ENCODE measurements at places on chromosomes 2 and 18.

DNA sequence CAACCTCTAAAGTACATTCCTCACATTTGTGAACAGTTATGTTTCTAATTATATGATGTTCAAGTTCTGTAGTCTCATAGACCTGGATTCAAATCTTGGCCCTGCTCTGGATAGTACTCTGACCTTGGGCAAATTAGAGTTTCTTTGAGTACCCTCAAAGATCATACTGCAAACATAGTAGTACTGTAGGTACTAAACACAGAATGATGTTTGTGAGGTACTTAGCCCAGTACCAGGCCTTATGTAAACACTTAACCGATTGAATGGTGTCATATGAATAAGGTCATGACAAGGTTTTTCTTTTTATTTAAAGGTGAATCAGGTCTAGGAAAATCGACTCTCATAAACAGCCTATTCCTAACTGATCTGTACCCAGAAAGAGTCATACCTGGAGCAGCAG lies 19.1 kb downstream of the SEPTIN2 start:
- DNase-seq = no peak

GRCh38 chr2:46164529-46165301 lies 132.5 kb upstream of the EPAS1 start:
- no peak for DNase-seq

- DNase-seq = no peak
Measured at GRCh38 chr2:166892397-166892796, 4.1 kb downstream of the XIRP2 start.

DNA sequence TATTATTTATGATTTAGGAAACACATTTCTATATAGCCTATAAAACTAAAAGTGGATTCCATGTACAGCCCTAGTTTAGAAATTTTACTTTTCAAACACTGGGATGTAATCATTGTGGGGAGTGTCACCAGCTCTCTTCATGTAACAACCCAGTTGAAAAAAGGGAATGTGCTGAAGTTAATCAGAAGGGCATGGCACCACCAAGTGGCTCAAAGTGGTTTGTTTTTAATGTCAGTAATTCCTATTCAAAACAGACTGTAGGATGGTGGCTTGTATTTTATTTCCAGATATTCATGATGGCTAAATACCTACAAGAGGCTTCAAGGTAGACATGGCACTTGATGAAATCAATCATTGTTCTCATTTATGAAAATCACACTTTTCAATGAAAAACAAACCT lies 58.1 kb upstream of the TMEM182 start:
- DNase-seq = no peak

- no peak for DNase-seq
Measured at GRCh38 chr2:28185891-28186290, 206.8 kb upstream of the FOSL2 start.

DNA sequence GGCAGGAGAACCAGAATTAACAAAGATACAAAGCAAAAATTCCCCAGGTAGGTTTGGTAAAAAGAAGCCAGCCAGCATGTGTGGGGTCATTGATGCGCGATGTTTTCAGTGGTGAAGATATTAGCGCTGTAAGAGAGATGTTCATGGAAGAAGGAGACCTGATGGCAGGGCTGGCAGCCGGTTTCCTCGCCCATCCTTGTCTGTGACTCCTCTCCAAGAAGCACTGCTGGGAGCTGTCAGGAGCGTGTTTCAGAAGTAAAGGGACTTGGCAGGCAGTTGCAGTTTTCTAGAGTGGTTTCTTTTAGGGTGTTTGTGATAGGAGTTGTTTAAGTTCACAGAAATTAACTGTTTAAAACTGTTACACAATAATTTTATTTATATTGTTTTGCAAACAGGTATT lies 24.6 kb downstream of the TAF1B start:
- no peak for DNase-seq

Measured in CD8-positive, alpha-beta memory T cell (primary cell).